ENCODE measurements at places on chromosomes 6 and 20. TPM values are rescaled to one million over a fixed set of nuclear protein-coding genes. Genes with fewer than 3 reads are reported as not detected.

Gene NRN1
- not detected for total RNA-seq

DNA sequence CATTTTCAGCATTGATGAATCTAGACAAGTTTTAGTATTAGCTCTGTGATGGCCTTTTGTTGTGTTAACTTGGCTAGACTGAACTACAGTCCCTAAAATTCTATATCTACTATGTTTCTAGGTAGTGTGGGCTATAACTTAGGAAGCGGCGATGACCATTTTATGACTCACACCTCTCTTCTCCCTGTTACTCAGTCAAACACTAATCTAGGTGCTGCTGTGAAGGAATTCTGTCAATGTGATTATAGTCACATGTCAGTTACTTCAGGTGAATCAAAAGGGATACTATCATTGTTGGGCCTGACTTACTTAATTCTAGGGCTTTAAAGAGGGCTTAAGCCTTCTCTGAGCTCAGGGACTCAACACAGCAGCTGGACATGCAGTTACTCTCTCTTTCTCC lies 691.5 kb upstream of the MAP3K7 start:
- DNase-seq, result peak; percentile 70

DNA sequence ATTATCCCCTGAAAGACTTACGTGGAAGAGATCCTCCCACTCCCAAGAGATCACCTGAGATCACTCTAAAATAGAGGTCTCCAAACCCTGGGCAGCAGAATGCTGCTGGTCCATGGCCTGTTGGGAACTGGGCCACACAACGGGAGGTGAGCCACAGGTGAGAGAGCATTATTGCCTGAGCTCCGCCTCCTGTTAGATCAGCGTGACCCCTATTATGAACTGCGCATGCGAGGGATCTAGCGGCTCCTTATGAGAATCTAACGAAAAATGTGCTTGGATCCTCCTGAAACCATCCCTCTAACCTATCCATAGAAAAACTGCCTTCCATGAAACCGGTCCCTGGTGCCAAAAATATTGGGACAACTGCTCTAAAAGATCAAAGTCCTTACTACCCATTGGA lies 1057.4 kb downstream of the EPHA7 start:
- no peak for DNase-seq

DNA sequence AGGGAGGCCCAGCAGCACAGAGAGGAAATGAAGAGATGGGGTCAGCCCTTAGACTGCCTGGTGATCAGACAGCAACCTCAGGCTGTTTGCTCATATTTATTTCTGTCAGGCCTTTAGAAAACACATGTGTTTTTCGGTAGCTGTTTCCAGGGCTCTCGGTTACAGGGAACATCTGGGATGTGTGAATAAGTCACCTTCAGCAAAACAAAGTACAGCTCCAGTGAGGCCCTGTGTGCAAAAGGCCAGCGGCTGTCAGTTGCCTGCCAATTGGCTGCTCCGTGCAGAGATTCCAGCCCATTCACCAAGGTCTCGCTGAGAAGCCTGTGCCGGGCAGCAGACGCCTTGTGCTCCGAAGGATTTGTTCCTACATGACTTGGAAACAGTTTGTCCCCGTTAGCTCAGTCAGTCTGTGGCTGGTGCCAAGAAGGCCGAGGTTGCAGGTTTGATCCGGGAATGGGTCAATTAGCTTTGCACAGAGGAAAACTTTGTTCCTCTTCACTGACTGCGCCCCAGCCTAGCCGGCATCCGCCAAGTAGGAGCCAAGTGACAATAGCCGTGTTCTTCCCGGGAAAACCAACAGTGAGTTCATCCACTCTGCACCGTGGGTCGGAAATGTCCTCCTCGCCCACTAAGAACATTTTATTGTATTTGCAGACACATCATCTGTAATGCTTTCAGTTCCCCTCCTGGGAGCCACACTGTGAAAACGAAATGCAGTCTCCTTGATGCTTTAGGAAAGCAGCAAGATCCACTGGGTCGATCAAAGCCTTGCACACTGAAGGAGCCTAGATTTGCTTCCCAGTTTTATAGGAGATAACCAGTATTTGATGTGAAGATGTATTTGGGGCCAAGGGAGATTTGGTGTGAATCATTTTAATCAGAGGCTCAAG lies 315.4 kb upstream of the CDYL start:
- DNase-seq, result no peak

- DNase-seq, result peak; percentile 52
Measured at GRCh38 chr20:53691060-53691810, 97.6 kb upstream of the ZNF217 start.

GRCh38 chr20:3712279-3712873 lies at the start of gene SIGLEC1:
TSS of gene SIGLEC1 (minus strand) at chr20:3712600. CDS start at chr20:3707128, 5,472 bp downstream.
- no peak for DNase-seq
